Stimulated activated CD4-positive, alpha-beta T cell treated with anti-CD3 and anti-CD28 coated beads, Interleukin-15, amount 100 ng/mL, for 24 hours (primary cell): ENCODE measurements at places on chromosomes 5 and 9.

GRCh38 chr5:43683884-43684471 lies 81.0 kb downstream of the NNT start:
- DNase-seq: no peak

GRCh38 chr5:139415221-139415861 lies 11.5 kb upstream of the SPATA24 start:
- peak; percentile 63 for DNase-seq

DNA sequence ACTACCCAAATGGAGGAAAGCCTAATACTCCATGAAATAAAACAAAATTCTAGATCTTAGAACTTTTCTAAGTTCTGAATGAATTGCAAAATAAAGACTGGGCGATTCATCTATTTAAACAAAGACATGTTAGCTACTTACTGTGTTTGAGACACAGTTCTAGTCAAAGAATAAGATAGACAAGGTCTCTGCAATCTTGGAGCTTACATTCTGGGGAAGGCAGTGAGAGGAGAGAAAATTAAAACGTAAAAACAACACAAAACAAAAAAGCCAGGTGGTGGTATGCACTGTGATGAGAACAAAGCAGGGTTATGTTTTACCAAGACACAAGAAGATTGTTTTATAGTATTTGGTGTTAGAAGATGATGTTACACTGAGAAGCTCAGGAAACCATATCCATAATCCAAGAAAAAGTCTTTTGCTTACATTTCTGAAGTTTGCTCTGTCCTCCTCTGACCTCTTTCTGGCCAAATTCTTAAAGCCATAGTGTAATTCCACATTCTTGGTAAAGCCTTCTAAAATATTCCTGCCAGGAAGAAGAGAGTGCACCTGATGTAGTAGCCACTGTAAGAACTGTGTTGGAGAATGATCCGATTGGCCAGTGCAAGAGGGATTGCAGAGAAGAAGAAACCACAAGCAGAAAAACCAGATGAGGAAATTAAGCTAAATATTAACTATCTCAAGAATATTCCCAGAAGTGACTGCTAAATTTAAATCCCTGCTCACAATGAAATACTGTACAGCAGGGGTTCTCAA lies 218.4 kb downstream of the PCSK1 start:
- no peak for DNase-seq

DNA sequence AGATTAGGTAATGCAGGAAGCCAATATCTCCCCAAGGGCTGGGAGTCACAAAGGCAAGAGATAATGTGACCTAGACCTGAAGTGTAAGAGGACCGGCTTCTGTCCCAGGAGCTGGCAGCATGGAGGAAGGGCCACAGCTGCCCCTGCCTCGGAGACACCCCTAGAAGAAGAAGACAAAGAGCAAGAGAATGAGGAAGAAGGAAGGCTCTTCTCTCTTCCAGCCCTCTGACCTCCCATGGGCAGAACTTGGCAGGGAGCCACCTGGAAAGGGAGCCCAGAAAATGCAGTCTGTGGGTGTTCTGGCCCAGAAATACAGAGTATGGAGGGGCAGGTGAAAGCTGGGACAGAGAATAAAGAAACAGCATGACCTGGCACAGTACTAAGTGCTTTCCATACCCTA lies 151.0 kb downstream of the C5orf15 start:
- no peak for DNase-seq
